Stimulated activated CD4-positive, alpha-beta T cell treated with anti-CD3 and anti-CD28 coated beads, Interleukin-12 subunit alpha, Interleukin-12 subunit beta, amount 100 ng/mL, for 48 hours (primary cell): ENCODE measurements at places on chromosomes 5 and 9.

DNA sequence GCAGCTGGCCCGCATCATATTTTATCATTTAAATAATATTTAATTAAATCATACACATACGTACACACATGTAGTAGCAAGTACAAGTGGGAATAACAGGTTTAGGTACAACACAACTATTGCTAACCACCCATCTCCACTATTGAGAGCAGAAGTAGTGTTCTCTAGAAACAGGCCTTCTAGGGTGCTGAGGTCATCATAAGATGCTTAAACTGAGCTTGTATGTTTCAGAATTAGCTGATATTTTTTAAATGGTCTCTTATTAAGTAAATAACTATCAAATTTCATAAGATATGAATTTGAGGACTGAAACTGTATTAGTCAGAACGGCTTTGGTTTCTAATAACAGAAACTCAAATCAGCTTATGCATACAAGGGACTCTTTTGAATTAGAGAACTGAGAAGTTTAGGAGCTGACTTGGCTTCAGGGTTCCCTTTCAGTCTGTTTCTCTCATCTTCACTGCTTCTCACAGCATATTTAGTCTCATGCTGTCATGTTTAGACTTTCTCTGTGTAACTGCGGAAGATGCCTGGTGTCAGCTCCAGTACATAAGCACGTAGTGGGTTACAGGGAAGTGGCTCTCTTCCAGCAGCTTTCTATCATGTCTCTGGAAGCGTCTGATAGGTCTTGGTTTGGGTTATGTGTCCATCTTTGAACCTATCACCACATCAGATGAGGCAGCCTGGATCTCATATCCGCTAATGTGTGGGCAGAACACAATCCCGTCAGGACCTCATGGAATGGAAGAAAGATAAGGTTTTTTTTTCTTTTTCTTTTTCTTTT, 25.0 kb upstream of the OCLN start:
- DNase-seq: no peak

DNA sequence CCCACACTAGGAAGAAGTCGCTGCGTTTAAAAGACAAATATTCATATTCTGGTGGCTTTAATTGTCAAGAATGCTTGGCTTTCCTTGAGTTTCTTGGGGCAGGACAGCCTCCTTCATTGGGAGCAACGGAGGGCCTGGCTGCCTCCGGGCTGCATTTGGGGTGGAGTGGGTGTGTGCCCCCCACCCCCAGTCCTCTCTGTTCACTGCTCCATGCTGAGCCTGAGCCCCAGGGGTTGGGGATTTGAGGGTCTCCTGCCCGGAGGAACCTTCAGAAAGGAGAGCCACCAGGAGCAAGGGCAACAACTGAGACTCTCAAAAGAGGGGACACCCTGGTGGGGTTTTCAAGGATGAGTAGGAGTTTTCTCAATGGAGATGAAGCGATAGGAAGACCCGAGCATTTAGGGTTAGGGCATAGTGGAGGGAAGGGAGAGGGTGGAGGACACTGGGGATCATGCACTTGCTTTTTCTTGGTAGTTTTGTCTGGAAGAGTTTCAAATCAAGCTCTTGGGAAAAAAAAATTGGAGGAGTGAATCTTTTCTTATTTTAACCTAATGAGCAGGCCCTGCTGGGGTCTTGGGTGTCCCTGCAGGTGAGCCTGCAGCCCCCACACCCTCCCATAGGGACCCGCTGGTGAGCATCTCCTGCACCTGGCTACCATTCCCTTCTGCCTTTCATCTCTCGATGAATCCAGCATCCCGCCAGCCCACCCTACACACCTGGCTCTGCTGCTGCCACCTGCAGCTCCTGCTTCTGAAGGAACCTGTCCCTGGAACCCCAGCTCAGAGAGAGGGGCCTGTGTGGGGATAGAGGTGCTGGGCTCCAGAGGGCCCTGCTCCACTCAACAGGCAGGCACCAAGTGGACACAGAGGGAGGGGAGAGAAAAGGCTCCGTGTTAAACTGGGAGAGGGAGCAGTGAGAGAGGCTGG, 4.1 kb downstream of the SLC6A19 start:
- DNase-seq: no peak

DNA sequence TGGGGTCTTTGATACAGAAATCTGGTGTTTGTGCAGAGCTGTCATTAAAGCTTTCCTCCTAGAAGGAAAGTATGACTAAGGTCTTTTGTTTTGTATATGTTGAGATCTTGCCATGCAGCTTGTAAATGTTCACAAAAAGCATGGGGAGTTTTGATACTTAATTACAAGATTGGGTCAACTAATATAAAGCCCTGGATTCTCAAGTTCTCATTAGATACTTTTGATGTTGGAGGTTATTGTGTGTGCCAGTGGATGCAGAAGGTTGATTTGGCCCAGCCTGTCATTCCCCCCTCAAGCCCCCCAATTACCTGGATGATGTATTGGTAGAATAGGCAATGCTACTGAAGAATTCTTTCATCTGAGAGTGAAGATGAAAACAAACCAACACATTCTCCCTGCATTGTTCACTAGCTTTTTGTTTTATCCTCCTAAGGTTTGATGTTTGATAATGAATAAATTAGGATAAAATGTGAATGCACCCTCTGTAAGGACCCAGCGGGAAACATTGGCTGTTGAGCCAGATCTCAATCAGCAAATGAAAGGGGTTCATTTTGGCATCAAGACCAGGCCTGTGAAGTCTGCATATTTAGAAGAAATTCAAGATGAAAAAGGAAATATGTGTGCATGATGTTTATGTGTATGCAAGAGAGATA, 61.9 kb upstream of the ADAMTS19 start:
- DNase-seq: no peak

DNA sequence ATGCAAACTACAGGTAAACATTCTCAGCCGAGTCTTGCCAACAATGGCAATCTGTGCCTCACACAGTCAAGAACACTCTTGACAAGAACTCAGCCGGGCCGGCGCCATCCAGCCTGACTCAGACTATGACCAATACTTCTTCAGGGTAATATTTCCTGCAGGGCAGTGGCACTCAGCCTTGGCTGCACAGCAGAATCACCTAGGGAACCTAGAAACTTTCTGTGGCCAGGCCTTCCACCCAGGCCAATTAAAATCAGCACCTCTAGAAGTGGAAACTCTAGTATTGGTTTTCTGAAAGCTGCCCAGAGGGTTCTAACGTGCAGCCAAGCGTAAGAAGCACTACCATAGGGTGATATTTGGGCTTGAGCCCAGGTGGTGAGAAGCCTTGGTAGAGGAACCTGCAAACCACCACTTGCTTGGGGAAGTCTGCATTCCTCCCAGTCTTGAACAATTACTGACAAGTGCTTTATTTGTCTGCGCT, 120.6 kb downstream of the TTLL11 start:
- DNase-seq: no peak

- DNase-seq: peak; percentile 55
Observed at GRCh38 chr9:126398403-126399058, 71.9 kb downstream of the MVB12B start.

GRCh38 chr9:13179257-13179656, 100.2 kb downstream of the MPDZ start:
- no peak for DNase-seq

GRCh38 chr5:61273279-61273975, 58.6 kb upstream of the ZSWIM6 start:
- no peak for DNase-seq

DNA sequence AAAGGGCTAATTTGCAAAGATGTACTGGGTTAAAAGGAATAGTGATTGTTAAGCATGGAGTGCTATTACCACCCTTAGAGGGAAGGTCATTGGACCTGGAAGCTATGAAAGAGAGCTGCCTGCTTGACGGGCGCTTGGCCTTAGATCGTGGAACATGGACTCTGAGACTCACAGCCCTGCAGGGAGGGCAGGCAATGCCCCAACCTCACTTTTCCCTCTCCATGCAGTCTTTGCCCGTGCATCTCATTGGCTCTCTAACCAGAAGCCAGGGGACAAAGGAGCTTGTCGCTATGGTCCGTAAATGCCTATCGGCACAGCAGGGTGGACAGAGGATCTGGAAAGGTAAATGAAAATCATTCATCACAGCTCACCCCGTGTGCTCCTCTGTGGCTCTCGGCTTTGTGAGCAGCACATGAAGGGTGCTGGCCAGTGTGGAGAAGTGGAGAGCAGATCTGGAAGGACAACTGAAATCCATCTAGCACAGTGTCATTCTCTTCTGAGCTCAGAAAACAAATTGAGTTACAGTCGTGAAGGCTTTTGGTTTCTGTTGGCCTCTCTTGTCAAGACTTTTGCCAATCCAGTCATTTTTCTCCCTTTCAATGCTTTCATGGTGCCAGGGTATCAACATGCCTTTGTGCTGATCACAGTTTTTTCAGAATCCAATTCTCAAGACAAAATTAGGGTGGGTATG, 186.2 kb downstream of the SNX18 start:
- no peak for DNase-seq
